ENCODE measurements at places on chromosomes 4 and X.

GRCh38 chr4:91114386-91114785 lies 987.2 kb downstream of the CCSER1 start:
- DNase-seq: no peak

DNA sequence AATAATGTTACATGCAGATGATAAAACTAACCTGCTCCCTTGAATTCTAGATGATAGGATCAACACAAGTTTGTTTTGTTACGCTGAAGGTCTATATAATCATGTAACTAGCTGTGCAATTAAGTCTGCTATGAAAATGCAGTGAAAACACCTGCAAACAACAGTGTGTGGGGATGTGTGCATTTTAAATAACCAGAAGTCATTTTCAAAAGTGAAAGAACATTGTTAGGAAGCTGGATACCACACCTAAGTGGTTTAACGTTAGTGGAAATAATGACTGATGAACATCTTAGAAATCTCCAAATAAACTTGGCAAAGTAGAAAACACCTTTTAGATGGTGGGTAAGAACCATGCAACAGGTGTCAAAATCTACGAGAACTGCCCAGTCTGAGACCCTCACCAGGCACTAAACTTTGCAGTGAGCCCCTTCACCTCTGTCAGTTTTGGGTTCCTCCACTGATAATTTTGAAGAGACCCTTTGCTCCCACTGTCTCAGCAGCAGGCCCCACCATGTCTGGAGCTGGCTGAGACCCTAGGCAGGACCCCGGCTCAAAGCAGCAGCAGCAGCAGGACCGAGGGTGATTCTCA lies 36.6 kb downstream of the CHST7 start:
- DNase-seq: no peak

DNA sequence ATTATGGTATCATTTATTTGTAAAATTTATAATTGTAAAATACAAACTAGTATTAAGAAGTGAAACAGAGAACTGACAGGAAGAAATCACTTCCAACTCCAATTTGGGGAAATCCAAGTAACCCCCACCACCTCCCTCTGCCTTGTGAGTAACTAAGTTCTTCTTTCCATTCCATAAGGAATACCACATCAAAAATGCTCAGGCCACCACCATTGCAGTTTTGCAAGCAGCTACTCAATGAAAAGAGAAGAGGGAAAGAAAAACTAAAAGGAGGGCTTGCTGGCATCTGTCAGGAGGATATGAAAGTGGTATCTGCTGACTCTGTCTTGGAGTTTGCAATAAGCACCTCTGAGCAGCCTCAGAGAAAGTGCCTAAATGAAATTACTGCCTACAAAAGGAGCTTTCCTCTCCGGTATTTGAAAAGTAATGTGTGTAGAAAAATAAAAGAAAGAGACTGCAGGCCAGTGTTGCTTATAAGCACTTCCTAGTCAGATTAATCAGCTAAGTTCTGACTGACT lies 228.7 kb downstream of the OPHN1 start:
- no peak for DNase-seq

DNA sequence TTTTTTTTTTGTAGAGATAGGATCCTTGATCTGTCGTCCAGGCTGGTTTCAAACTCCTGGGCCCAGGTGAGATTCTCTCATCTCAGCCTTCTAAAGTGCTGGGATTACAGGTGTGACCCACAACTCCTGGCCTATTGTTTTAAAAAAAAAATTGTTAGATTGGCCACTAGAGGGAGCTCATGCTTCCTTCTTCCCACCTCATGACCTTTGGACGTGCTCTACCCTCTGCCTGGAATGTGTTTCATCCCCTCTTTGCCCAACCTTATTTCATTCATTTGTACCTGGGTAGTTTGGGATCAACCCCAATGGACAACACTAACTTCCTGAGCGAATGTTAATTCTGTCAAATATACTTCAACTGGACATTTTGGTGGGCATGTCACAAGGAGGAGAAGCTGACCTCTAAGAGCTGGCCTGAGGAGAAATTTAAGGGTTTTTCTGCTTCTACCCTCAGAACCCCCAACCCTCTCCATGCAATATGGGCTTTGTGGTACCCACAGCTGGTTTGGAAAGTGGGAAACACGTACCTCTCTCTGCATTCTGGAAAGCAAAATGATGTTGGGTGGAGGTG lies 6.4 kb downstream of the PPEF2 start:
- DNase-seq: no peak

- DNase-seq: no peak
Observed at GRCh38 chr4:3353752-3354454, 61.1 kb downstream of the RGS12 start.

DNA sequence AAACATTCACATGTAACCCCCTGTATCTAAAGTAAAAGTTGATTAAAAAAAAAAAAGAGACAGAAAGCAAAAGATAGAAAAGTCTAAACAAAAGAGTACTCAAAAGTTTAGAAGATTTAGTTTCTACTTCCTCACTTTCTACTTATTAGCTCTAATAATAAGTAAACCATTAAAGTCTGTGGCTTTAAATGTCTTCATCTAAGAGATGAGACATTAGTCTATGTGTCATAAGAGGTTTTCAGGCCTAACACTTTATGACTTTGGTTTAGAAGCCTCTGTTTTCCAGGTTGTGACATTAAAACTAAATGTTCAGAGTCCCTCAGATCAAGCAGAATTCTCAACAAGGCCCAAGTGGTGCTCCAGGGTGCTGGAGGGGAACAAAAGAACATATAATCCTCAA lies 42.2 kb upstream of the GUCY1A1 start:
- no peak for DNase-seq

DNA sequence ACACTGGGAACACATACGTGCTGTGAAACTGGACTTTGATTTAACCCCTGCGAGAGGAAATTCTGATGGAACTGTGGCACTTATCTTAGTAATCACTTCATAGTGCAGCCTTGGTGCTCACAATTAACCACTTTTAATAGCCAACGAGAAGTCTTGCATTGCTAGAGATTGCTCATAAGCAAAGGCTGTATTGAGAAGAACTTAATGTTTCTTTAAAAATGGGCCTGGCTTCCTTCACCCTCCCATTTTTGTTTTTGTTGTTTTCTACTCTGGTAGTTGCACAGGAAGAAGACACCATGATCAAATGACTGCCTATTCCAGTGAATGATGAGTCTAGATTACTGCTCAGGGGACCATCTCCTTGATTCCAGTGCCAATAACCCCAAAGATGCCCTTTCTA lies 52.5 kb upstream of the NKAP start:
- DNase-seq: no peak

DNA sequence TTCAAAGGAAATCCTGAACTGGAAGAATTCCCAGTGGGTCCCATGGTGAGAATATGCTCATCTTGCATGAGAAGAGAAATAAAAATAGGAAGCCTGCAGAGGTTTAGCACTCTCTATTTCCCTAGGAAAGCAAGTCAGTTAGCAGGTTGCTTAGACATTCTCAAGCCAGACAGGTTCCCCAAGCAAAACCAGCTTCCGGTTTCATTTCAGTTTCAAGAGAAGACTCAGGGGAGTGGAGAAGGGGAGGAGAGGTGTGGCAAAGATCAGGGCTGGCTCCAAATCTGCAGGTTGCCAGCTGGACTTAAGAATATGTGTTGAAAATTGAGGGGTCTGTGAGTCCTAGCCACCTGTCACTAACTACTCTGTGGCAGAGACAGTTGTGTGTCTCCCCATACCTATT lies 107.5 kb downstream of the CLNK start:
- DNase-seq: no peak

- DNase-seq: no peak
Observed at GRCh38 chrX:105533951-105534350, 288.4 kb upstream of the NRK start.

- no peak for DNase-seq
Observed at GRCh38 chr4:166957451-166957850, 276.8 kb downstream of the SPOCK3 start.

GRCh38 chr4:10623241-10623640 lies 61.3 kb downstream of the CLNK start:
- DNase-seq: no peak

- no peak for DNase-seq
Observed at GRCh38 chr4:100302061-100303026, 112.1 kb upstream of the DDIT4L start.

DNA sequence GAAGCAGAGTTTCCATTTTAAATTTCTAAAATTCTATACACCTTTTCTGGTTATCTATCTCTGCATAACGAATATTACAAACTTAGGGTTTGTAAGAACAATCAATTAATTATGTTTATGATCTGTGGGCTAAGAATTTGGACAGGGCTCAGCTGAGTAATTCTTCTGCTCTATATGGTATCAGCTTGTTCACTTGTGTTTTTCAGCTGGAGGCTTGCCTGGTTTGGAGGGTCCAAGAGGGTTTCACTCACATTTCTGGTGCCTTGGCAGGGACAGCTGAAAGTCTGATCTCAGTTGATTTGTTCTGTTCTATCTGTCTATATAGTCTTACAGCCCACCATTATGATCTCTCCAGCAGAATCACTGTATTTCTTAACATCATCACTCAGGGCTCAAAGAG lies 57.8 kb upstream of the ADGRA3 start:
- DNase-seq: no peak

DNA sequence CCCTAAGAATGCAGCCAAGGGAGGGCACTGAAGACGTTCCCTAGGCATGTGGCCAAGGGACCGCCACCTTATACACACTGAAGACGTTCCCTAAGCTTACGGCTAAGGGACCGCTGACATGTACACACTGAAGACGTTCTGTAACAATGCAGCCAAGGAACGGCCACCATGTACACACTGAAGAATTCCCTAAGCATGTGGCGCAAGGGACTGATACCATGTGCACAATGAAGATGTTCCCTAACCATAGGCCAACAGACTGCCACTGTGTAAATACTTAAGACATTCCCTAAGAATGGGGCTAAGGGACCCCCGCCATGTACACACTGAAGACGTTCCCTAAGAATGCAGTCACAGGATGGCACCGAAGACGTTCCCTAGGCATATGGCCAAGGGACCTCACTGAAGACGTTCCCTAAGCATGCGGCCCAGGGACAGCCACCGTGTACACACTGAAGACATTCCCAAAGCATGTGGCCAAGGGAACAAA lies 36.1 kb downstream of the DHRSX start:
- no peak for DNase-seq

GRCh38 chr4:80202741-80203553 lies 5.6 kb downstream of the PRDM8 start:
- no peak for DNase-seq

DNA sequence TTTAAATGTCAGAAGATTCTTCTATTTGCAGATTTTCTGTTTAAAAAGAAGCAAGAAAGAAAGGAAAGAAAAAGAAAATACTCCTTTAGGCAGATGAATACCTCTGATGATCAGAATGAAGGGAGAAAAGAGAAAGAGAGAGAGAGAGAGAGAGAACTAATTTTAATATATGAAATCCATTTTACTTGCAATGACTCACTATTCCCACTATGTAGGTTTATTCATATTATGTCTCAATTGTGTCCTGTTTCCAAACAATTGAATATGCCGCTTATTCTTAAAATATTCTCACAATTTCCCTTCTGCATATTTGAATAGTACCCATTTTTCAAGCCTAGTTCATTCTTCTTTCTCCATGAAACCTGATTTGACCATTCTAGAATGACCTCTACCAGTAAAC lies 11.7 kb downstream of the MEPE start:
- no peak for DNase-seq

DNA sequence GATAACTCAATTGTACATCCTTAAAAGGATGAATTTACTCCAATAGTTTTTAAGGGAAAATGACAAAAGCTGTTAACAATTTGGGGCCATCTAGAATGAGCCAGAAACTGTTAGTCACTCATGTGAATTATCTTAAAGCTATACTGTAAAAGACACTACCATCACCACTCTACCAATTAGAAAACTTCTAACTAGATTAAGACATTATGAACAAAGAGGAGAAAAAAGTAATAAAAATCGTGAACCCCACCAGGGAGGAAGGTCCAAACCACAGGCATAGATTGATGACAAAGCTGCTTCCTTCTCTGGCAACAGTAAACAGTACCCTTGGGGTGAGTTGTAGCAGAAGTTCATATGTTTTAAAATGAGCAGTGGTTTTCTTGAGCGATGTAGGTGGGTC lies 106.1 kb downstream of the PDGFC start:
- DNase-seq: no peak
